ENCODE measurements at places on chromosomes 7 and 10.

DNA sequence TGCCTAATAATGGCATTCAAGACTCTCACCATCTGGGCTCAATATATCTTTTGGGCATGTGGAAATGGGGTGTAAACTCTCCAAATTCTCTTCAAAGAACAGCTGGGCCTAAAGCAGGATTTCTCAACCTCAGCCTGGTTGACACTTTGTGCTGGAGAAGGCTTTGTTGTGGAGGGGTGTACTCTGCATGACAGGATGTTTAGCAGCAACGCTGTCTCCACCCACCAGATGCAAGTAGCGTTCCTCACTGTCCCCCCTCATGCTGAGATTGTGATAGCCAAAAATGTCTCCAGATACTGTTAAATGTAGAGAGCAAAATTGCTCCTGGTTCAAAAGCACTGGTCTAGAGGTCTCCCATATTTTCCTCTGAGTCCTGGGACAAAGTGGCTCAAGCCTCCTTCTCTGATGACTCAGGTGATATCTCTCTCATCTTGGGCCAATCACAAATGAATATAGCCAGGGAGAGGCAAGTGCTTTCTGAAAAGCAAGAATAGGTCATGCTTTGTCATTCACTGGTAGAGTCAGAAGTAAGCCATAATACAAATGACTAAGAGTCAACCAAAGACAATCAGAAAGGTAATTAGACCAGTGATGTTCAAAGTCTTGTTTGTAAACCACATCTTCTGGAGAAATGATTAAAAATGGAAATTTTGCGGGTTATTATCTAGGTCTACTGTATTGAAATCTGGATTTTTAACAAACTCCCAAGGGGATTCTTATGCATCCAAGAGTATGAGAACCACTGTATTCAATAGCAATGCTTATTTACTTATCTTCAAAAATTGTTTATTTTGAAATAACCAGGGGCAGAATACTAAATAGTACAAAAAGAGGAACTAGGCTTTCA is 330.8 kb downstream of the PTEN start:
- DNase-seq: no peak

- no peak for DNase-seq
Measured at GRCh38 chr10:94299417-94299816, 63.3 kb downstream of the NOC3L start.

- DNase-seq: no peak
Measured at GRCh38 chr7:152399344-152399743, 36.5 kb downstream of the KMT2C start.

DNA sequence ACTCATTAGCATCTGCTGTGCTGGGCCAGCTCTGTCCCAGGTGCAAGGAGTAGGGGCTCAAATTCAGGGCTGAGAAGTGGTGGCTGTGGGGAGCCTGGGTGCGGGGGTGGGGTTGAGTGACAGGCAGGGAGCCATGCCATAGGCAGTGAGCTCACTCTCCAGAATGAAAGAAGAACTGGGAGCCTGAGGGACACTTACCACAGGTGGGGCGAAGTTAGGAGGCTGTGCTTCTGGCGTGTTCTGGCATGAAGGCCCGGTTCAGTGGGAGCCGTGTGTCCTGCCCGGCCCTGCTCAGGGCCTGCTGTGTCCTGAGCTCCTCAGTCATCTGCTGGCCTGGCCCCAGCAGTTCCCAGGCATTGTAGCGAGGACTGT is 62.5 kb downstream of the MKI67 start:
- no peak for DNase-seq

- DNase-seq: no peak
Measured at GRCh38 chr7:101302641-101303101, 18.9 kb downstream of the IFT22 start.

- peak; percentile 38 for DNase-seq
Measured at GRCh38 chr7:74149603-74150002, 24.6 kb upstream of the EIF4H start.

DNA sequence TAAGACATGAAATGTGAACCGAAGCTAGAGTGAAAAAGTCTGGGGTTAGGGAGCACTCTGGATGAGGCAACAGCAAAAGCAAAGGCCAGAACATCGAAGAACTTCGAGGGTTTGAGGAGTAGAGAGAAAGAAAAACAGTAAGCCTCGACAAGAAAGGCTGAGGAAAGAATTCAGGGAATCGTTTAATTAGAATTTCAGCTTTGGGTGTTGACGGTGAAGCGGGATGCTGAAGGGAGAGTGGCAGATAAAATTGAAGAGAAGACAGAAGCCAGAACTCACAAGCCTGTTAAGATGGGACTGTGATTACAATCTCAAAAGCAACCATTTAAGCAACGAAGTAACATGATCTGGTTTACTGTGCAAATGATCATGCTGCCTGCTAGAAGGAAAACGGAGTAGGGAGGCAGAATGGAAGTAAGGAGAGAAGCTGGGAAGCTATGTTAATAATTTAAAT is 2.1 kb downstream of the TRDMT1 start:
- no peak for DNase-seq

GRCh38 chr10:124722798-124723783 is 21.1 kb downstream of the FAM53B start:
- no peak for DNase-seq

GRCh38 chr7:111232249-111233084 is 141.5 kb downstream of the LRRN3 start:
- no peak for DNase-seq

DNA sequence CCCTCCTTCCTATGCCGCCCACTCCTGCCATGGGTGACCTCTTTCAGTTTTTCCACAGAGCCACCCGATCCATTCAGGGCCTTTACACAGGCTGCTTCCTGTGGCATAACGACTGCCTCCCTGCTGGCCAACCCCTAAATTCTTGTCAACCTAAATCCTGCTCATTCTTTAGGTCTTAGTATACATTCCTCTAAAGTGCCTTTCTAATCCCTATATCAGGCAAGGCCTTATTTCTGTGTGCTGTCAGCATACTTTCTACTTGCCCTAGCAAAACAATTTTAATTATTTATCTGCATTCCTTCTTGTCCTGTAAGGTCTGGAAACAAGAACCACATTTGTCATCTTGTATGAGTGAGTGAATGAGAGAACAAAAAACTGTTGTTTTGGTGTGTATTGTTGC is 132.4 kb downstream of the DNAH11 start:
- no peak for DNase-seq

- DNase-seq: no peak
Measured at GRCh38 chr10:129134371-129134770, 332.7 kb upstream of the MGMT start.

- no peak for DNase-seq
Measured at GRCh38 chr7:100689230-100690135, 4.6 kb downstream of the GIGYF1 start.

- DNase-seq: no peak
Measured at GRCh38 chr7:44078521-44078920, 3.8 kb downstream of the POLM start.

DNA sequence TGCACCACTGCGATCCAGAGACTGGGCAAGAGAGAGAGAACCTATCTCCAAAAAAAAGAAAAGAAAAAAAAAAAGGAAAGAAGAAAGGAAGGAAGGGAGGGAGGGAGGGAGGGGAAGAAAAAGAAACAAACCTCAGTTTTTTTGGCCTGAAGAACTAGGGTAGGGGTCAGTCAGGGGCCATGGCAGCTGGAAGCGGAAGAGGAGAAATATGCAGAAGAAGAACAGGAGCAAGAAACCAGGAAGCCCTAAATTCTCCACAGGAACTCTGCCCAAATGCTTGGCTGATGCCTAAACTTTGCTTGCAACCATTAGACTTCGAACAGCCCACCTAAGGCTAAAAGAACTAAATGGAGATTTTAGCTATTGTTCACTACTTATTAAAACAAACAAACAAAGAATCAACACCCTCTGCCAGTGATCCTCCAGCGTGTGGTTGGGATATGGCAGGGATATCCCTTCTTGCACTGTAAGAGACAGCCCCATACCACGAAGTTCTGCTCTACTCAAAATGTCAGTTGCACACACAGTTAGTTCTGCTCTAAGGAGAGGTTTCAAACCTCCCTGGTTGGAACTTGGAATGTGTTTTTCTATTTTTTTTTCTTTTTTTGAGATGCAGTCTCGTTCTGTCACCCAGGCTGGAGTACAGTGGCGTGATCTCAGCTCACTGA is 139.5 kb downstream of the FAM107B start:
- no peak for DNase-seq

DNA sequence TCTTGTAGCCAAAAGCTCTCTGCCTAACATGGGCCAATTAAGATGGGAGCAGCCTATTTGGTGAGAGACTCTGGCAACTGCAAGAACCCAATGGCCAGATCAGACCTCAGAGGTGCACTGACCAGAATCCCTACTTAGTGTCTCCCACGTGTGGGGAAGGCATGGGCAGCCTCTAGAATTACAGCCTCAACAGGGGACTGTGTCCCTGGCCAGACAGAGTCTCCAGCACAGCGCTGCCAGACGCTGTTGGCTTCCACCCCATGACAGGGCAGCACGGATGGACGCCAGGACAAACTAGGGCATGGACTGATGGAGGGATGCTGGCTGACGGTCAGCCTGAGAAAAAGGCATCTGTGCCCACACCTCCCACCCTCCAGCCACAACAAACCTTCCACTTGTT is 729.3 kb upstream of the AUTS2 start:
- DNase-seq: no peak

GRCh38 chr10:9024210-9024609 is 969.7 kb downstream of the GATA3 start:
- no peak for DNase-seq

DNA sequence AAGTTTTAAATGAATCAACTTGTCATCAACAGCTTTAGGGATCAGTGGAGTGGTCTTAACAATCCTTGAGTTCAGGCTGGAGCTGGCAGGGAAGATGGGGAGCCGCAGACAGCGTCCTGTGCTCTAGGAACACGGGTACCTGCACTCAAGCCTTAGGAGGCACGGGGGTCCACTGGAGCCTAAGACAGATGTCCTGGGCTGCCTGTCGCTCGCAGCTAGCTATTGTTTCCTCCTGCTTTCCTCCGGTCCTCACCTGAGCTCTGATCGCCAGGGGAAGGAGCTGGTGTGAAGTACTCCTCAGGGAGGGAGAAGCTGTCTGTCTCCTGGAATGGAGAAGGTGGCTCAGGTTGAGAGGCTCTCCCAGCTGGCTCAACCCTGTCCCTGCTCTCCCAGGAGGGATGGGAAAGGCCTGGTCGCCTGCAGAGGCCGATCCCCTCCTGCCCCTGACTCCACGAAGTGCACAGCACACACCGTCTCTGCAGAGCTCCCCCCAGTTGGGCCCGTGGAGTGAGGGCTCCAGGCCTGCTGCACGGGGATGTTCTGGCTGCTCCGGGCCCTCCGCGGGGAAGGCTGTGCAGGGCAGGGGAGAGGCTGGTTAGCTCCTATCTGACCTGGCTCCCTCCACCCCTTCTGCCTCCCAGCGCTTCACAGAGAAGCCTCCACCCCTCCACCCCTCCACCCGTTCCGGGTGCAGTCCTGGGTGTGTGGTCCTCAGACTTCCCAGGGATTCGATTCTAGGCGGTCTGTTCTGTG is 14.5 kb upstream of the PYROXD2 start:
- DNase-seq: no peak

DNA sequence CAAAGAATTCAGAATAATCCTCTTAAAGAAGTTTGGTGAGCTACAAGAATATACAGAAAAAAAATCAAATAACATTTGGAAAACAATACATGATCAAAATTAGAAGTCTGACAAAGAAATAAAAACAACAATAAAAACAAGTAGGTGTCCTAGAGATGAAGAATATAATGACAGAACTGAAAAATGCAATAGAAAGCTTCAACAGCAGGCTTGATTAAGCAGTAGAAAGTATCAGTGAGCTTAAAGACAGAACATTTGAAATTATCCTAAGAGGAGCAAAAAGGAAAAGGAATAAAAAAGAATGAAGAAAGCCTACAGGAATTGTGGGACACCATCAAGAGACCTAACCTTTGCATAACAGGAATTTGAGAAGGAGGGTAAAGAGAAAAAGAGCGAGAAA is 238.8 kb downstream of the ZEB1 start:
- no peak for DNase-seq

DNA sequence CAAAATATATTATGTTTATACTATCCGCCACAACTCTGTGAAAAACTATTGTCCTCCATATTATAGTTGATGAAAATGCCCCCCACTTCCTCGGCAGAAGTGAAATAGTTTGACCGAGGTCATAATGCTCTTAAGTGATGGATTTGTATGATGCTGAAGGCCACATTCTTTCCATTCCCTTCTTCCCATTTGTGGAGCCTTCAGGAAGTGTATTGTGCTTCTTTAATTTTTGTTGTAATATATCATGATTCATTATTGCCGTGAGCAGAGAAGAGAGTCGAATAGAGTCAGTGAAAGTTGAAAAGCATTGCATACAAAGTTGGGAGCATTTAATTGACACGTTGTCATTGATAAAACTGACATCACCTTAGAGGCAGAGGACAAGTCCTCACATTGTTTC is 460.3 kb downstream of the SUGCT start:
- no peak for DNase-seq

DNA sequence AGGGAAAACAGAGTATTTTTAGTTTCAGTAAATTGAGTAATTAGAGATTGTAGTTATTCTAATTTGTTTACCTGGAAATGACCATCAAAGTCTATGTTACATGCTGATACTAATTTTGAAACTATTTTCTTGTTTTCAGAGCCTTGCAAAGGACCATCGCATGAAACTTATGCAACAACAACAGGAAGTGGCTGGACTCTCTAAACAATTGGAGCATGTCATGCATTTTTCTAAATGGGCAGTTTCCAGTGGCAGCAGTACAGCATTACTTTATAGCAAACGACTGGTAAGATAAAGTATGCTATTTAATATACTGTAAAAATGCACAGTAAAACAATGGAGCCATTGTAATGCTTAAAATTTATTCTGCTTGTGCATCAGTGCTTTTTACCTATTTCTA is 78.5 kb downstream of the TRIM24 start:
- no peak for DNase-seq

- DNase-seq: no peak
Measured at GRCh38 chr10:7596356-7596755, 70.4 kb downstream of the ITIH5 start.

GRCh38 chr7:139366400-139366799 is 6.7 kb downstream of the LUC7L2 start:
- no peak for DNase-seq

- DNase-seq: no peak
Measured at GRCh38 chr7:7830122-7830878, 111.9 kb upstream of the RPA3 start.

DNA sequence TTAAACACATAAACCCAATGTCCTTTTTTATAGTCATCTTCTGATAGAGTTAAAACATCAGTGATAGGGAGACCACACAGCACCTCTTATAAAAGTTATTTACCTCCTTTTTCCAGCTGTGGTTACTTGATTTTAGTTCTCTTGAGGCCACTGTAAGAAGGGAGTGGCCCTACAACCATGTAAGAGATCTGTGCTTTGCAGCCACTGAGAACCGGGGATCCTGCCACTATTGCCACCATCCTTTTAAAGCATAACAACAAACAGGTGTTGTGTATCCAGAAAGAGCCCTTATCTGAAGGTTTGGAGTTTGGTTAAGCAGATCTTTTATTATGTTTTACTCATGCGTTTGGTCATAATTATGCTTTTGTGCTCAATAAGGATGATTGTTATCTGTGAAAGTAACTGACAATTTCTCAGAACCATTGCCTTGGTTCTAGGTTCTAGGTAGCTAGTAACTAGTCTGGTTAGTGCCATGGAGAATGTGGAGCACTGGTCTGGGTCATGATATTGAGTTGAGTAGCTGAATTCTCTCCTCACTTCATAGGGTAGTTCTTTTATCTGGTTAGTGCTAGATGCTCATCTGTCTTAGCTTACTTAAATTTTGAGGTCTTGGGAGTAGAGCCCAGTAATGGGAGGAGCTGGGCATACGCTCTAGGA is 56.5 kb downstream of the ST7 start:
- DNase-seq: no peak
